Putamen (tissue), 1 donor: ENCODE measurements at places on chromosomes 12 and 14.

- no peak for DNase-seq
These were observed 561.3 kb downstream of the C12orf50 start for GRCh38 chr12:87467936-87468335.

DNA sequence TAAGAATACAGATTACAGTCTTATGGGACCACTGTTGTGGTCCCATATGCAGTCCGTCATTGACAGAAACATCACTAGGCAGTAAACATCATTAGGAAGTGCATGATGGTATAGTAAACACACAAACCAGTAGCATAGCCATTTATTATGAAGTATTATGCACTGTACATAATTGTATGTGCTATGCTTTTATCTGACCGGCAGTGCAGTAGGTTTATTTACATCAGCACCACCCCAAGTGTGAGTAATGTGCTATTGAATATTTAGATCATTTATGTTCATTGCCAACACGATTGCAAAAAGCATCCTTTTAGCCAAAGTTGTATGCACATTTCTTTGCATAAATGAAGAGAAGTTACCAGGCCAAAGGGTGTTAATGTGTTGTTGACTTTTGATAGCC lies 531.6 kb upstream of the TBX3 start:
- DNase-seq, result no peak

- DNase-seq, result no peak
These were observed 204.1 kb downstream of the GXYLT1 start for GRCh38 chr12:41940571-41940970.

- DNase-seq, result no peak
These were observed 21.8 kb upstream of the WSCD2 start for GRCh38 chr12:108107293-108107692.

DNA sequence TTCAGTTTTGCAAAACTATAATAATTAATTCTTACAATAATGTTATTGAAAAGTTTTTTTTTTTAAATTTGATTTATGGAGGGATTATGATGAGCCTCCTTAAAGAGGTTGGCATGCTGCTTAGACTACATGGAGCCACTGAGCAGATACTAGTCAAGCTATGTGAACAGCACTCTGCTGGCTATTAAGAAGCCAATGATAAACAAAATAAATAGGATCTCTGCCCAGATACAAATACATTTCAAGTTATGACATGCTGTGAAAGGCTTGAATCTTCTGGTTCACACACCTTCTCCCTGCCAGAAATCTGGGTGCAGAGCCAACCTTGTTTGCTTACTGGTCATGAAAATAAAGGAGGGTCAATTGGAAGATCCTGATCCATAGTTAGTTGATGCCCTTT lies 107.4 kb upstream of the NAV3 start:
- no peak for DNase-seq
